ENCODE measurements at places on chromosomes 3 and 15.
A peak's percentile ranks its signal among the peaks of the same experiment; 100 is the strongest.

DNA sequence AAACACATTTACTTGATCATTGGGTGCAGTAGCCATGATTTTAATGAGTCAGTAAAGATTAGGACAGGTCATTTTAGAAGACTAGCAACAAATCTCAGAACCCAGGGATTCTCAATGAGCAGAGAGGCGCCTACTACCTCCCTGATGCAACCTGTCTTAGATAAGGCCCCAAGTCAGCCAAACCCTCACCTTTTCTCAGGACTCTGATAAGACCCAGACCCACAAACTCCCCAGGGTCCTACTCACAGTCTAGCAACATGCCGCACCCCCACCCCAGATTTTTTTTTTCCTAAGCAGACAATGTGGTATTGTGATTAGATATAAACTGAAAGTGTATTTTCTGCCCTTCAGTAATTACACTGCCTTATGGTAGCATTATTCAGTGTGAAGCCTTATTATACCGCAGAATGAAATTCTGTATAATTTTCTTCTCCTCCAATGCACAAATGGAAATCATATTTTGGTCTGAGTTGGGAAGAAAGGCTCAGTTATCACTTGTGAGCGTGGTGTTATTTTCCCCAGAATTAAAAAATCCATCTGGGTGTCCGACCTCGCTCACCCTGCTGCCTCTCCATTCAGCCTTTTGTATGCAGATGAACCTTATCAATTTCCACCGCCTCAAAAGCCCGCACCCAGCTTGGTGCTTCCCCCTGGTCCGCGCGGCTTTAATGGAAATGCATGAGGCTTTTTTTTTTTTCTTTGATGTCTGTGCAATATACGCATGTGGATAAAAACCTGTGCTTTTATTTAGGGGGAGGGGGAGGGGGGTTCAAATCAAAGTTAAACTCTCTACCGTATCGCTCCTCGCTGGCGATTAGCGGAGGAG lies 122.0 kb upstream of the SOX14 start:
- DNase-seq: no peak

GRCh38 chr3:128547368-128547987 lies 54.5 kb upstream of the GATA2 start:
- peak; percentile 55 for DNase-seq

- DNase-seq: no peak
Observed at GRCh38 chr3:81484520-81484919, 276.9 kb downstream of the GBE1 start.

DNA sequence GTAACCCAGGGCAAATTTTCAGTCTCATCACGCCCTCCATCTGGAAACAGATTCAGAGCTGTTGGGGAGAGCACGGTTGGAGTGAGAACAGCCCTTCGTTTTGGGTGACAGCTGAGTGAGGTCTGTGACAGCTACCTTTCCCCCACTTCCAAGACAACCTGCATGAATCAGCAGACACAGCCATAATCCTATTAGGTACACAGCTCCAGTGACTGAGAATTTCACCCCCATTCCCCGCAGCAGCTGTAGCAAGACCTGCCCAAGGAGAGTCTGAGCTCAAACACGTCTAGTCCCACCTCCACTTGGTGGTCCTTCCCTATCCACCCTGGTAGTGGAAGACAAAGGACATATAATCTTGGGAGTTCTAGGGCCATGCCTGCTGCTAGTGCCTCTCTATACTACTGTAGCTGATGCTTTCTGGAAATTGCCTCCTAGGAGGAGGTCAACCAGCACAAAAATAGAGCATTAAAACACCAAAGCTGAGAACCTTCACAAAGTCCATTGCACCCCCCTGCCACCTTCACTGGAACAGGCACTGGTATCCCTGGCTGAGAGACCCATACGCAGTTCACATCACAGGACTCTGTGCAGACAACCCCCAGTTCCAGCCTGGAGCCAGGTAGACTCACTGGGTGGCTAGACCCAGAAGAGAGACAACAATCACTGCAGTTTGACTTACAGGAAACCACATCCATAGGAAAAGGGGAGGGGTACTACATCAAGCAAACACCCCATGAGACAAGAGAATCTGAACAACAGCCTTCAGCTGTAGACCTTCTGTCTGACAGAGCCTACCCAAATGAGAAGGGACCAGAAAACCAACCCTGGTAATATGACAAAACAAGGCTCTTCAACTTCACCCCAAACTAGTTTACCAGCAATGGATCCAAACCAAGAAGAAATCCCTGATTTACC lies 448.6 kb upstream of the CBLB start:
- DNase-seq: no peak

DNA sequence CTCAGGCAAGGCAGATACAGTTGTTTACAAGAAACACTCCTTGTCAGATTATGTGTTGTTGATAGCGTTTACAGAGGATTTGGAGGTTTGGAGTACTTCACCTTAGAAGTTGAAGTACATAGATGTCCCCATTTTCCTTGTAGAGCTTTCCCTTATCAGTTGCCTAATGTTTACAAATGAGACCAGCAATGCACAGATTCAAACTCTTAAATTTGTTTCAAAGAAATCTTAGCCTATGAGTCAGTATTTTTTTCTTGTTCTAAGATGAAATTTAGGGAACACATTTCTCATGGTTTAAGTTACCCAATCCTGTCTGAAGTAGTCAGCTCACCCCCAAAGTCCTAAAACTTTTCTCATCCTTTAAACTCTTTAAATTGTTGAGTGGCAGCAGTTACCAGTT lies 6.3 kb upstream of the EIF5A2 start:
- DNase-seq: no peak

DNA sequence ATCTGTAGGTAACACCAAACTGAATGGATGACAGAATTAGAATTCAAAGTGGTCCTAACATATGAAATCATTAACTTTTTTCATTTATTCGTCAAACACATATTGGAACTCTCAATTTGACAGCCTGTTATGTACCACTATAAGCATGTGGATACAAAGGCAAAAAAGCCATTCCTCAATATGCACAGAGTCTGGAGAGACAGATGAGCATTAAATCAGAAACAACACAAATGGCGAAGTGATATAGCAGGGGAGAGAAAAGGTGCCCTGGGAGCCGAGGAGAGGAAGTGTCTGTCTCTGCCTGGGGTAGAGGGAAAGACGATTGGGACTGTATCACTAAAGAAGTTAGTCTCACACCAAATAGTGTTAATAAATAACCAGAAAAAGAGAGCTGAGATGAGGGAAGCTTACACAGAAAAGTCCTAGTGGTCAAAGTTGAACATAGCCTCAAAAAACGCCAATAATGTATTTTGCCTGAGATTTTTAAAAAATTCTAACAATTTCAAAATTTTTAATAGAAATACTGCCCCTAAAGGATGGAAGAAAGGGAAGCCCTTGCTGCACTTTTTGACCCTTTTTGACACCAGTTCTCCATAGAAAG lies 417.5 kb downstream of the TUSC7 start:
- DNase-seq: no peak

DNA sequence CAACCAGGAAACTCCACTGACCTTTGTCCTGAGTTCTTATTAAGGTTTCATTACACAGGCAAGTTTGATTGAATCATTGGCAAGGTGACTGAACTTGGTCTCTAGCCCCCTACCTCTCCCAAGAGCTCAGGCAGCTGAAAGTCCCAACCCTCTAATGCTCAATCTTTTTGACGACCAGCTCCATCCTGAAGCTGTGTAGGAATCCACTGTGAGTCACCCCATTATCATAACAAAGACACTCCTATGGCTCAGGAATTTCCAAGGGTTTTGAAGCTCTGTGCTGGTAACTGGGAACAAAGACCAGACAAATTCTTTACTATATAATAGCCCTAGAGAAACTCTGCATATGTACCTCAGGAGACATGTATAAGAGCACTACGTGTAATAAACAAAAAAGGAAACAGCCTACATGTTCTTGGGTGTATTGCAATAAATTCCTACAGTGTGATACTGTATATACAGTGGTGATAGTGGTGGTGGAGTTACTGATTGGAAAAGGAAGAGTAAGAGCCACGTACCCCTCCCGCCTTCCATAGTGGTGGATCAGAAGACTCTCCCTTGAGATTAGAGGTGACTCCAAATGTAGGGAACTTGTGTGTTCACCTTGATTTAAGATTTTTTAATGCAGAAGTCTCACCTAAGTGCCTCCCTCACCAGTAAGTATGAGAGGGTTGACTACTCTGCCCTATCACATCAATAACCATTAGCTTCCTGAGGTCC lies 116.6 kb downstream of the ST8SIA2 start:
- DNase-seq: peak; percentile 51

- DNase-seq: no peak
Observed at GRCh38 chr15:76363251-76363650, 26.7 kb downstream of the ISL2 start.

DNA sequence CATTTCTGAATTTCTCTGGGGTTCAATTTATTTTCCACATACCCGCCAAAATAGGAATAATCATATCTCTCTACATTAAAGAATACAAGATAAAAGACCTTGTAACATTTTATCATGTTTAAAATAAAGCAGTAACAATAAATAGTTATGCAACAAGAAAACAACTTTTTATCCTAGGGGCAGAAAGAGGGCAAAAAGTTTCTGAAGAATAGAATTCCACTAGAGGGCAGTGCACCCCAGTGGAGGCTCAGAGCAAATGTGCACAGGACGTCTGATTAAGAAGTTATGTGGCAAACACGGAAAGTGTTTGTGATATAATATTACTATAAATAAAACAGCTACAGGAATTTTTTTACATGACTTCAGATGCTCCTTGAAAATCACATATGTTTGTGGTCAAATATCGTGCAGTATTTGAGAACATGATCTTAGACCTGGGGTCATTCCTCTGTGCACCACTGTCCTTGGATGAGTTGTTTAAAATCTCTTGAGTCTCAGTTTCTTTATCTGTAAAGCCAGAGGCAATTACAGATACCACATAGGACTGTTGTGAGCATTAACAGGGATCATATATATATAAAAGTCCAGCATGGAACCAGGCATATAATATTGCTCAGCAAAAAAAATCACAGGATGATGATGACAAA lies 13.2 kb upstream of the PIK3R4 start:
- DNase-seq: peak; percentile 62

- DNase-seq: no peak
Observed at GRCh38 chr3:195224980-195225580, 45.9 kb downstream of the XXYLT1 start.

DNA sequence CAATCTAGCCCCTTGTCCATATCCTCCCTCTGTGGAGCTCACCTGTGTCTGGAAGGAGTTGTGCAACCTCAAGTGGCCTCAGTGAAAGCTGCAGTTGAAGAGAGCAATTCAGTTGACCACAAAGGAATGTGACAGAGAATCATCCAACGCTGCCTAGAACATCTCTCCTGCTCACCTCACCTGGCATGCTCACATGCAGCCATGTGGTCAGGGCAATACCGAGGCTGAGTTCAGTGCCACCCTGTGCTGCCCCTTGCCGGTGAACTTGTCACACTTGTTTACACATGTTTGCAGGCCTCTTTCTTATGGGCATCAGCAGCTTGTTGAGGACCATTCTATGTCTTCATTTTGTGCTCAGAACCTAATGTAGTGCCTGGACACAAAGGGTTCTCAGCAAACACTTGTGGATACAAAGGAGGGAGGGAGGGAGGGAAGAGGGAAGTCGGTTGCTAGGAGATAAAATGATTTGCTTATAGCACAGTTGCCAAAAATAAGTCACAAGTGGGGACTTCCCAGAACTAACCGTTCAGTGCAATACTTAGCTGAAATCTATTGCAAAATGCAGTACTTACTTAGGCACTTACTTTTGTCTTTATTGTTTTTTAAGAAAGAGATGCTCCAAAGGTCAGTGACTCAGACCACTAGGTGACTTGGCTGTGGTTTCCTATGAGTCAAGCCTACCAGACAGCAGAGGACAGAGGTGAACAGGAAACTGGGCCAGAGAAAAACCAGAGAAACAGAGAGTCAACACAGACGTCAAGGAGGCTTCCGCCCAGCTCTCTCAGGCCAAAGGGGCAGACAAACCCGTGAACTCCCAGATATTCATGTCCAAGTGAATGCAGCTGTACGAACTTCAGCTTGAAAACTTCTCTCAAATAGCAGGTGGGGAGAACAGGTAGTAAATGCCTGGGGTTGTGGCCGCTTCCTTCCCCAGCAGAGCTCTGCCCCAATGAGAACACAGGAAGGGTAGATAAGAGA lies 227.8 kb upstream of the CTNNB1 start:
- peak; percentile 99 for DNase-seq

- DNase-seq: peak; percentile 60
Observed at GRCh38 chr3:190092250-190092649, 28.4 kb downstream of the P3H2 start.

GRCh38 chr3:60079076-60079475 lies 1029.3 kb upstream of the CFAP20DC start:
- no peak for DNase-seq

DNA sequence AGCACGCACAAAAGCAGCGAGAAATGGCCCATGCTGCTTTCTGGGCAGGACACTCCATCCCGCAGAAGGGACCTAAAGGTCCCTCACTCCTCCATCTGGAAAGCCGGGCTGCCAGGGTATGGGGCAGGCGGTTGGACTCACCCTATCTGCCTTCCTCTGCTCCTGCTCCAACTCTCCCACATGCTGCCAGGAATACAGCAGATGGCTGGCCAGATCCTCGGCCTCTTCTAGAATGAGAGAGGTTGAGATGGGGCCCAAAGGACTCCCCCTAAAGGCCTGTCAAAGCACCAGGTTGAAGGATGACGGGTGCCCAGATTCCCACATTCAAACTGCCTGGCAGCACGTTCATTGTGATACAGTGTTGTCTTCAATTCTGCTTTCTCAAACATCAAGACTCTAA lies 85.1 kb upstream of the C2CD4B start:
- no peak for DNase-seq

GRCh38 chr3:153640689-153641665 lies 479.0 kb downstream of the RAP2B start:
- DNase-seq: no peak

DNA sequence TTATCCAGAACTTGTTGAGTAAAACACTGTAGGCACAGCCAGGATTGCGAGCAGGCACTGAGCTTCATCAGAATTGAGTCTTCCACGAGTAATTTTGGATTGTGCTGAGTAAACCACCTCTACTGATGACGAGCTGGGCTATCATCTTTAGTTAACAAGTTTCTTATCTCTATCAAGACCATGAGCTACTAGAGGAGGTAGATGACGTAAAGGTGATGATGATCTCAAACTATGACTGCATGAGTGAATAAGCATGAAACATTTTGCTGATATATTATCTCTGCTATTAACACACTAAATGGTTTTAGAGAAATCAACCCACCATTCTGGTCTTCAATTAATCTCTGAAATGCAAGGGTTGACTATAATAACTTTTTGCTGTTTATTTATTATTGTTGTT lies 506.0 kb downstream of the GBE1 start:
- no peak for DNase-seq

GRCh38 chr3:162678941-162679340 lies 1182.3 kb downstream of the OTOL1 start:
- no peak for DNase-seq

DNA sequence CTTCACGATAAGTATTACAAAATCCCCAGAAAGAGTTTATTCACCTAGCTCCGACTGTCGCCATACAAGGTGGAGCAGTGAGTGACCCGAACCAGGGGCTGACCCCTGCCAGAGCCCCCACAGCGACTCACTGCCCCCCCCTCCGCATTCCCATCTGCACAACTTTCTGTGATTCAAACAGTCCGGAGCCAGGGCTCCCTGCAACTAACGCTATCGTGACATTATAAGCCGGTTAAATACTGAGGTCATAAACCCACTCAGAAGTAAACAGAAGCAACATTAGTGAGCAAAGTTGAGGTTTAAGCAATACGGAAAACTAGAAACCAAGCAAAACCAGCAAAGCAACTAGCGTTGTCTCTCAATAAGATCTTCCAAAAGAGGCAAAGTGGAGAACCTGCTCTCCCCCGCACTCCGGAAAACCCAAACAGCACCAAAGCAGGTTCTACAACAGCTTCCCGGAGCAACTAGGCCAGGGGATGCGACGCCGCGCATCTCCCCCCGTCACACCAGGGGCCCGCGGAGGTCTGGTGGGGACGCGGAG lies 642 bp downstream of the SCAP start:
- DNase-seq: peak; percentile 46
